ENCODE measurements at places on chromosomes 12 and 14.

DNA sequence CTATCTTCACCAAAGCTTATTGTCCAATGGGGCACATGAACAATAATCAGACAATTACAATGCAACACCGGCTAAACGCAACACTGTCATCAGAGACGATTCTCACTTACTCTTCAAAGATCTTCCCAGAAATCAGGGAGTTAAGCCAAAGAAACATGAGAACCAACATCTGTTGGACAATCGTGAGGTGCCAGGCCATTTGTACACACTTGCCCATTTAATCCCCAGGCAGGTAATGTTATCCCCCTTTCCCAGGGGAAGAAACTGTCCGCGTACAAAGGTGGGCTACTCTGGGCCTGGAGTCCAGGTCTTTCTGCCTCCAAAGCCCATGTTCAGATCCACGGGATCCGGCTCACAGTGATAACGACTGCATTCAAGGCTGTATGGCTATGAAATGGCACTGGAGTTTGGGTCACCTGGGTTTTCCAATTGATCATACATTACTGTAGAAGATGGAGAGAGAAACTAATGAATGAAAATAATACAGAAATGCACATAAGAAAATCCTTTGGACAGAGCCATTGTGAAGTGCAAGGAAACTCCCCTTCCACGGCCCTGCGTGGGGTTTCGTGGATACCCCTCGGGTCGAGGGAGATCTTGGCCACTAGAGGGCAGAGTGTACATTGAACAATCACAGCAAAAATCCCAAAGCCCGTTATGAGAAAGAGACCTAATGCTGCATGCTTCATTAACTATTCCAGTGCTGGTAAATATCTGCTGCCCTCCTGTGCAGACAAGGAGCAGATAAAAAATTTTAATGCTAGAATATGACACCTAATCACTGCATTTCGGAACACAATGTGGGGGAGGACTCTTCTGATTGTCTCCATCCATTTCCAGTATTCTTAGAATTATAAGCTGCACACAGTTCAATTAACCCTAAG is 111.4 kb downstream of the EGLN3 start:
- peak; percentile 71 for DNase-seq

- no peak for DNase-seq
Observed at GRCh38 chr14:56821805-56822610, 11.7 kb upstream of the OTX2 start.

GRCh38 chr14:59028476-59029202 is 159.8 kb upstream of the DAAM1 start:
- peak; percentile 93 for DNase-seq

DNA sequence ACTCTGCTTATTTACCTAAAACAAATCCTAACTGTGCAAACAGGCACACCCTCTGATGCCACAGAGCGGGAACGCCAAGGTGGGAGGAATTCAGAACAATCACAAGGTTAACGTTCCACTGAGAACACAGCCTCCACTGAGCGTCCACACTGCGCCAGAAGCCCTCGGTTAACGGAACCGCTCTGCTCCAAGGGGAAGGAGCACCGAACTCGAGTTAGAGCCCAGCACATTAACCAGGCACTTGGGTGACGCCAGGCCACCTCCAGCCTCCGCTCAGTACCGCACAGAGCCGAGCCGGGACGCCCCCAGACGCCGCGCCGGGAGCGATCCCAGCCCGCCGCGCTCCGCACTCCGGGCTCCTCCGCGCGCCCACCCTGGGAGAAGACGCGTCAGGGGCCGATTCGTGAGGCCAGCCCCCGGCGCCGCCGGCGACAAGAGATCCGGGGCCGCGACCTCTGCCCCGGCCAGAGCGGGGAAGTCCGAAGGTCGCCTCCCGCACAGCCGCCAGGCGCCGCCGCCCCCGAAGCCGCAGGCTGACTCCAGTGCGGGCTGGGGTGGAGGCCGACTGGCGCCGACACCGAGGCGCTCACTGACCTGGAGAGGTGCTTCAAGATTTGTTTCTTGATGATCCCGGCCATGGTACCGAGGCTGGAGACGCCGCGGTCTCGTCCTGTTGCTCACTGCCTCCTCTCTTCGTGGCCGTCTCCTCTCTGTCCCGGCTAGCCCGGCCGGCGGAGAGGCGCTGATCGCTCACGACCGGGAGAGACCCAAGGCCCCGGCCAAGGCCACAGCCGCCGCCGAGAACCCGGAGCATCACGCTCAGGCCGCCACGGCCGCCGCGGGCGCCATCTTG is 450 bp downstream of the BLTP3B start:
- peak; percentile 63 for DNase-seq

DNA sequence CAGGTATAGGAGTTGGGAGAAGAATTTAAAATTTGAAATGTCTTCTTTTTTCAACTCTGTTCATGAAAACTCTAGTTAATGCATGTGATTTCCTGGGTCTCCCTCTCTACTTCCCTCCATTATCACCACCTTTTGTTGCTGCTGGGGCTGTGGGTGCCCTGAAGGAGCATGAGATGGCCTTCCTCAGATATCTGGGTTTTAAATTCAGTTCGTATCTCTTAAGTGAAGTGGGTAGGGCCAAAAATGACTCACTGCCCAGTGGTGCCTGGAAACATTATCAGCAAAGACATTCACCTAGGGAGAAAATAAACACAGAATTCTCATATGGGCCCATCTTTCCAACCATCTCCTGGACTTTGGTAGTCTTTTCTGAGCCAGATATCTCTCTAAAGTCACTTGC is 234.9 kb upstream of the PLEKHG7 start:
- DNase-seq, result no peak

DNA sequence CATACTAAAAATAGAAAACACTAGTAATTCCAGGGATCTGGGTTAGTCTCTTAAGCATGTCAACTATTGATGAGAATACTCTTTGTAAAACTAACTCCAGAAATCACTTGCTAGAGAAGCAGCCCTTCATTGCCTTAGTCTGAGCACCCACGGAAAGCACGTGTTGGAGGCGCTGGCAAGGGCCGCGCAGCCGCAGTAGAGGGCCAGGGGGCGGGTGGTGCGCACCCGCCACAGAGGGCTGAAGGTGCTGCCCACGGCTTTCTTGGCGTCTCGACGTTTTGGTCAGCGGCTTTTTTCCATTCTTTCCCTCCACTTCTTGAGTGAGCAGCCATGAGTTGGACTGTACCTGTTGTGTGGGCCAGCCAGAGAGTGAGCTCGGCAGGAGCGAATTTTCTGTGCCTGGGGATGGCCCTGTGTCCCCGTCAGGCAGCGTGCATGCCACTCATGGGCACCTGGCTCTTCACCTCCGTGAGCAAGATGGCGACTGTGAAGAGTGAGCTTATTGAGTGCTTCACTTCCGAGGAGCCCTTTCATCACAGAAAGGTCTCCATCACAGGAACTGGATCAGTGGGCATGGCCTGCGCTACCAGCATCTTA is 68.4 kb upstream of the PPM1H start:
- no peak for DNase-seq

DNA sequence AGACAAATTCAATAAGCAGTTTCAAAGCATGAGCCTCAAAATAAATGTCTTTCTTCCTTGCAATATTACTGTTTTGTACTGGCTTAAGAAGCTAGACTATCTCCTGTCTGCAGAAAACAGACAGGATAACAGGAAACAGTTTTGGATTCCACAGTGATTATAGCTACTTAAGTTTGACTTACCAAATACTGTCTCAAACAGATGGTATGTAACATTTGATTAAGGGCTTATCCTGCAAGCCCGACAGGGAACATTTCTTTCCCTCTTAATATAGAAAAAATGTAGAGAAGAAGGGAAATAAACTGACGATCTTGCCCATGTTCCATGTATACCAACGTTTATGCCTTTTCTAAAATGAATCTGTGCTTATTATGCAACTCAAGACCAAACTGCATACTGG is 179.9 kb upstream of the EEA1 start:
- no peak for DNase-seq

GRCh38 chr12:2431810-2432209 is 363.0 kb upstream of the FKBP4 start:
- DNase-seq, result no peak

- no peak for DNase-seq
Observed at GRCh38 chr12:84946753-84947152, 34.2 kb upstream of the SLC6A15 start.

DNA sequence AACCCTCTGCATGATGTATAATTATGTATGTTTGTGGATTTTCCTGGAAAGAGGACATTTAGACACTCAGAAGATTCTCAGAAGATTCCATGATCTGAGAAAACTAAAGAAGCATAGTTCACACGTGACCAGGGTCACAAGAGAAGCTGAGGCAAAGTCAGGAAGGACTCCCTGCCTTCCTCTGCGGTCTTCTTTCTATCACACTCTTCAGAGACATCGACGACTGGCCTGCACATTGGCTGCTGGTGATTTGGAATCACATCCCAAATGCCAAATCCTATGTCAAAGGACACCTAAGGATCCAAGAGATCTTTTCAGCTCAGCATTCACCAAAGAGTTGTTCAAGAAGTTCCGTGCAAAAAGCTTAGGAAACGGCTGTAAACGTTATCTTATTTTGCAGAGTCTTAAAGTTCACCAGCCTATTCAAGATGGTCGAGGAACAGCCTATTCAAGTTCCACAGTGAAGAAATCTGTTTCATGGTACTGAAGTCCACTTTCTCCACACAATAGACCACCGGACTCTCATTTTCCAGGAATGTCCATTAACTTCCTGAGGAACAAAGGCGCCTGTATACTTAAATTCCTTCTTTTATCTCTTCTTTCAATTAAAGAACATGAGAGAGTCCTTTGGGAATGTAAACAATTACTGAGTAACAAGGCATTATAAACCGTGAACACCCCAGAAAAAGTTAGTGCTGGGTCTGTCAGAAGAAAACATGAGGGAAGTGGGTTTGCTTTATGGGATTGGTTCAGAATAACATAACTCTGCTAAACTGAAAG is 42.1 kb downstream of the IGF1 start:
- DNase-seq, result peak; percentile 75

- no peak for DNase-seq
Observed at GRCh38 chr12:124667506-124668326, 100.3 kb upstream of the NCOR2 start.

- peak; percentile 62 for DNase-seq
Observed at GRCh38 chr14:68011406-68012028, 191.9 kb downstream of the RAD51B start.

- DNase-seq, result peak; percentile 88
Observed at GRCh38 chr12:122021822-122022392, at the start of gene BCL7A. TSS of gene BCL7A (plus strand) at chr12:122021884. CDS start at chr12:122022092, 208 bp downstream.

GRCh38 chr12:51388069-51388799 is 3.0 kb downstream of the GALNT6 start:
- peak; percentile 38 for DNase-seq

GRCh38 chr12:90622431-90622830 is 332.5 kb downstream of the CCER1 start:
- peak; percentile 33 for DNase-seq

DNA sequence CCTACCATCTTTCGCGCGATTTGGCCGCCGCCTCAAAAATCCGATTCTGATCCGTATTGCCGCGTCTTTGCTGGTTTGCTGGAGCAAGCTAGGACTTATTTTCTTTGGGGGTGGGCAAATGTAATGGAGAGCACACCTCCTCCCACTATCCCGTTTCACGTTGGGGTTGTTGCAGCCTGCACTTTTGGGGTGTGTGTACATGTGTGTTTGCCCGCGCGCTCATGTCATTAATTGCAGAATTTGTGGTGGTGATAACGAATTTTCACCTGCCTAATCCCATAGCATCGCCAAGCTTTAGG is 657 bp downstream of the METAP2 start:
- peak; percentile 42 for DNase-seq

DNA sequence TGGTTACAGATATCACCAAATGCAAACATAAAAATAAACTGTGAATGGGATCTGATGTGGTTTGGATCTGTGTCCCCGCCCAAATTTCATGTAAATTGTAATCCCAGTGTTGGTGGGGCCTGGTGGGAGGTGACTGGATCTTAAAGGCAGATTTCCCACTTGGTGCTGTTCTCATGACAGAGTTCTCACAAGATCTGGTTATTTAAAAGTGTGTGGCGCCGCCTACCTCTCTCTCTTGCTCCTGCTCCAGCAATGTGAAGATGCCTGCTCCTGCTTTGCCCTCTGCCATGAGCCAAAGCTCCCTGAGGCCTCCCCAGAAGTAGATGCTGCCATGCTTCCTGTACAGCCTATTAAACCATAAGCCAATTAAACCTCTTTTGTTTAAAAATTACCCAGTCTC is 47.8 kb downstream of the SLC25A21 start:
- DNase-seq, result peak; percentile 5

- DNase-seq, result peak; percentile 24
Observed at GRCh38 chr12:52925717-52926595, 21.1 kb upstream of the KRT8 start.

DNA sequence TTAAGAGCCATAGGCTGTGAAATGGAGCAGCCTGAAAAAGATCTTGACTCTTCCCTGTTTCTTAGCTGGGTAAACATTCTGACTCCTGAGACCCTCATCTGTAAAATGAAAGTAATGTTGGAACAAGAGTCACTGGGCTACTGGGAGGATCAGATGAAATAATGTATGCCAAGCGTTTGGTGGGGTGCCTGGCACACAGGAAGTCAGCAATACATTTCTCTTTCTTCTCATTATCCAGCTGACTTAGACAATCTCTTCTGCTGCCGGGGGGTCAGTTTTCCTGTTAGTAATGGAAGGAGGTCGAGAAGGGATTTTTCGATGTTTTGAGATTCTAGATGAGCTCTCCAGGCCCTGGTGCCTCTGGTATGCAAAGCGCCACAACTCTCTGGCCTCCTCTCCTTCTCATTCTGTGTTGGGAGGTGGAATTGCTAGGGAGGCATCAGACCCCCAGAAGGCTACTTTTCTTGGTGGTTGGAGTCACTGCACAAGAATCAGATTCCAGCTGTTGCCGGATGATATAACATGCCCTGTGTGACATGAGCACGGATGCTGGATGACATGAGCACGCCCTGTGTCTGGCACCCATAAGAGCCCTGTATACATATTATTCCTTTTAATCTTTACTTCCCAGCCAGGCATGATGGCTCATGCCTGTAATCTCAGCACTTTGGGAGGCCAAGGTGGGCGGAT is 4.3 kb downstream of the OASL start:
- DNase-seq, result no peak

- DNase-seq, result peak; percentile 86
Observed at GRCh38 chr12:6547987-6548386, 7.9 kb downstream of the IFFO1 start.

- DNase-seq, result no peak
Observed at GRCh38 chr14:21867541-21867940, 193.9 kb upstream of the OR4E1 start.

- DNase-seq, result peak; percentile 55
Observed at GRCh38 chr12:62291864-62292760, 31.9 kb downstream of the USP15 start.

- DNase-seq, result no peak
Observed at GRCh38 chr12:126040307-126040706, 975.1 kb downstream of the AACS start.

DNA sequence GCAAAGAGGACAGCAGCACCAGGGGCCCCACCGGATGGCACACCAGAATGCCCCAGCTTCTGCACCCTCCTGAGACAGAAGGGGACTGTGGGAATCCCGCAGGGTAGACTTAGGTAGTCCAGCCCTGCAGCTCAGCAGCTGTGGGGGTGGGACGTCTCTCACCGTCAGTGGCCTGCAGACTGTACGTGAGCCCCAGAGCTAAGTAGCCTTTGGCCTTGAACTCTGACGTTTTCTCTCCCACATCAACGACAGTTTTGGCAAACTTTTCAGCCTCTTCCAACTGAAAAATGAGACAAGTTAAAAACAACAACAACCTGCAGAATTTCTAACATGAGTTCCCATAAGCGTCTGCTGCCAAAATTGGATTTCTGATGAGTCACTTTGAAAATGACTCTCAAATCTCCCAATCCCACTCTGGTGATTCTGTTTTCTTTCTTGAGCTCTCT is 161.4 kb downstream of the TTC7B start:
- DNase-seq, result peak; percentile 64

GRCh38 chr12:131463174-131463573 is 247.7 kb upstream of the SFSWAP start:
- no peak for DNase-seq
